ENCODE measurements at places on chromosomes 1 and 21.
A peak's percentile ranks its signal among the peaks of the same experiment; 100 is the strongest.

- DNase-seq = no peak
These were observed 146.0 kb downstream of the PLA2G4A start for GRCh38 chr1:186974774-186975181.

GRCh38 chr1:25947027-25947426 lies 40.8 kb upstream of the STMN1 start:
- DNase-seq = no peak

DNA sequence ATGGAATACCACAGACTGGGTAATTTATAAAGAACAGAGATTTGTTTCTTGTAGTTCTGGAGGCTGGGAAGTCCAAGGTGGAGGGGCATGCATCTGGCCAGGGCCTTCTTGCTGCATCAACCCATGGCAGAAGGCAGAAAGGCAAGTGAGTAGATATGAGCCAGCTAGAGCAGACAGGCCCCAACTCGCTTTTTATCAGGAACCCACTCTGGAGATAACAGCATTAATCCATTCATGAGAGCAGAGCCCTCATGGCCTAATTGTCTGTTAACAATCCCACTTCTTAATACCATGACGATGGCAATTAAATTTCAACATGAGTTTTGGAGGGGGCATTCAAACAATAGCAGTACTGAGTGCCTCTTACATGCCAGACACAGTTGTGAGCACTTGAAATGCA lies 87.2 kb upstream of the SOX13 start:
- no peak for DNase-seq

- no peak for DNase-seq
These were observed 198.9 kb downstream of the HS2ST1 start for GRCh38 chr1:87113313-87113712.

GRCh38 chr1:63255153-63255552 lies 67.2 kb upstream of the FOXD3 start:
- DNase-seq = no peak

DNA sequence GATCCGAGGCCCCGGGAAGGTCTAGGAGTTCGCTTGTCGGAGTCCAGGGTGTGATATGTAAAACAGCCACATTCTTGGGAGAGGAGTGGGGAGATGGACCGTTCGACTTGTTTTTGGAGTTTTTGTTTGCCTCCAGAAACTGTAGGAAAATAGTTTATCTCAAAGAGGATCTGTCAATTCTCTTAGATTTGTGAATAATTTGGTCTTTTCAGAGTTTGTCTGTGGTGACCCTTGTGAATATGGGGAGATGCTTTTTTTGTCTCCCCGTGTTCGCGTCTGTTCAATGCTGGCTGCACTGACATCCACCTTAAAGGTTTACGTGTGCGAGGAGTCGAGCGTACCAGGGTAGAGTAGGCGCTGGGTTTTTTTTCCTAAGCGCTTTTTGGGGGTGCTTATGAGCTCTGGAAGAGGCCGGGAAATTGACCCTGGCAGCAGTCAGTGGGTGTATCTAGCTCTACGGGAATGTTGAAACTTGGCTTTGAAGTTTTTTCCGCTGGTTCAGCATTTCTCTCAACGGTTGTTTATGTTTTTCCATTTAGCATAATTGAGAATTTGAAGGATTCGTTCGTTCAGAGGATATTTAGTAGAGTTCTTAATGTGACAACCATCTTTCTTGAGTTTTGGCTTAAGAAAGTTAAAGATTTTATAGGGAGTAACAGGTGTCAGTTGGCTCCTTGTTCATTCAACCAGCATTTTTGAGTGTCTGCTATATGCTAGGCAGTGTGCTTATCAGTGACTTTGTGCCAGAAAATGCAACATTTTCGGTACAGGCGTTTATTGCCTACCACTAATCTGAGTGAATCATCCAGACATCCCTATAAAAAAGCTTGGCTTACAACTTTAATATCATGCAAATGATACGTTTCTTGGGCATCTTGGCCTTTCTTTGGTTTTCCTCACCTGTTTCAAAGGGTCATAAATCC lies 1.2 kb downstream of the SZRD1 start:
- DNase-seq = no peak

GRCh38 chr1:178477373-178477772 lies 19.4 kb downstream of the CLEC20A start:
- DNase-seq = no peak

DNA sequence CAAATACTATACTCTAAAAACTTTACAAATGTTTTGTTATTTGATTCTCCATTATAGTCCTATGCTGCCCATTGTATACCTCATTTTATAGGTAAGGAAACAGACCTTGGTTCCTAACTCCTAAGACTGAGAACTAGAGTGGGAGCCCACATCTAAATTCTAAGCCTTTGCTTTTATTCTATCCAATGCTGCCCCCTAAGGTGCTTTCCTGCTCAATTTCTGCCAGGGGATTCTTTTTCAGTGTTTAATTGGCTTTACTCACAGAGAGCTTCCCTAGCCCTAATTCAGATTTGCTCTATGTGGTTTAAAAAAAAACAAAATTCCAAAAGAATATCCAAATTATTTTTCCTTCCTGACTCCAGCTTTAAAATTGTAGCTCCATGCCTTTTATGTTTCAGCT lies 64.5 kb downstream of the KIF14 start:
- no peak for DNase-seq

- DNase-seq = no peak
These were observed 122.3 kb downstream of the HMCN1 start for GRCh38 chr1:185856482-185856881.

DNA sequence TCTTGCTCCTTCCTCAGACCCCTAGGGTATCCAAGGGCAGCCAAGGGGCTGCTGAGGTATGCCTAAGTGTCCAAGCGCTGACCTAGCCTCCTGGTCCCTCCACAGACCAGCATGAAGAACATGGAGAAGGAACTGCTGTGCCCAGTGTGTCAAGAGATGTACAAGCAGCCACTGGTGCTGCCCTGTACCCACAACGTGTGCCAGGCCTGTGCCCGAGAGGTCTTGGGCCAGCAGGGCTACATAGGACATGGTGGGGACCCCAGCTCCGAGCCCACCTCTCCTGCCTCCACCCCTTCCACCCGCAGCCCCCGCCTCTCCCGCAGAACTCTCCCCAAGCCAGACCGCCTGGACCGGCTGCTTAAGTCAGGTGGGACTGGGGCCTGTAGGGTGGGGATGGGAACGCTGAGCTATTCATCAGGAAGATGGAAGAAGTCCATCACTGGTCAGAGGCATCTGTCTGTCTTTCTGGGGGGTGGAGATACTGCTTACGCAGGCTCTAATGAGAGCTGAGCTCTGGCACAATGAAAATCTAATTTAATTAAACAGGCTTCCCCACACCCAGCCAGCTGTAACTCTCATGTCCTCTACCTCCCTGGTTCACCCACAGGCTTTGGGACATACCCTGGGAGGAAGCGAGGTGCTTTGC lies 1.8 kb downstream of the TRIM46 start:
- no peak for DNase-seq

- DNase-seq = no peak
These were observed 4.1 kb downstream of the RUNX1 start for GRCh38 chr21:35044770-35045541.

- no peak for DNase-seq
These were observed 54.1 kb downstream of the LDLRAD2 start for GRCh38 chr1:21865943-21866706.

- DNase-seq = no peak
These were observed 17.4 kb downstream of the KIAA0319L start for GRCh38 chr1:35539824-35540261.

GRCh38 chr21:45436351-45437065 lies 31.5 kb downstream of the COL18A1 start:
- DNase-seq = no peak

DNA sequence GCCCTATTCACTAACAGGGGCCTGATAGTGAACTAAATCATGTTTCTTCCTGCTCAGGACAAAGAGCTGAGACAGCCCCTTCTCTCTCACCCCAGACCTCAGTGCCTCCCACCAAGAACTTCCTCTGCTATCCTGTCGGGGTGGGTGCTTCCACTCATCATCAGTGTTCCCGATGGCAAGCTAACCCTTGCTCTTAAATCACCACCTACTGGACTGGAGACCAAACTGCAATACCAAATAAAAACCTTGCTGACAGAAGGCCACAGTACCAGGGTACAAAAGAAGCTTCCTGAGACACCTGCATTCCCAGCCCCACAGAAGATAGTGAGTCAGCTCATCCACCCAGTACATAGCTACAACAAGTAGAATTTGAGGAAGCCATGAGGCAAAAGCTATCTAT lies 799.5 kb downstream of the LTN1 start:
- DNase-seq = no peak

GRCh38 chr1:107378426-107378825 lies 237.6 kb downstream of the NTNG1 start:
- no peak for DNase-seq

DNA sequence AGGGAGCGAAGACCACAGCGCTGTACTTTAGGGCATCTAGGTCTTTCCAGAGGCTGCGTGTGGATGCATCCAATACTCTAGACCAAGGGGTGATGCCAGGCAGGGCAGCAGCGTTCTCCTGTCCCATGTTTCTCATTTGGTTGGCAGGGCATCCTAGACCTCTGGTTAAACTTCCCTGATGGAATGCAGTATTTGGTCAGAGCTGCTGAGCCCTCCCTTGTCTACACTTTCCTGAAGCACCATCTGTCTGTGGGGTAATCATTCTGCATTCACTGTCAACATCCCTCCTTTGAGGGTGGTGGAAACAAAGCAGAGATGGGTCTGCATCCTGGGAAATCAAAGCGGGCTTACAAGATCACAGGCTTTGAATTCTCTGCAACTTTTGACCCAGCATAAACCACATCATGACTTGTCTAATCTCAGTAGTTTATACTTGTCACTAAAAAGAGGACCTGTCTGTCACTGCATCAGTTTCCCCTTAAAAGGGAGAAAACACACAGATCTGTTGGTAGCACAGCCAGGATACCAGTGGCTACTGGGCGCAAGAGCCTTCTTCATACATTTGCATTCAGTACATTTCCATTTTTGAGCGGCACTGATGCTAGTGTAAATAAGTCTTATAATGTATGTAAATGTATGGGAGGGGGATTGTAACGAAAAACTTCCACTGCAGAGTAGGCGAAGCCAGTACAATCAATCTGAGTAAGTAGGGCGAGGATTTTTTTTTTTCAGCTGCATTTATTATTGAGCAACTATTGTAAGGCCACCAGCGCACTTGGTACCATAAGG lies 106.3 kb downstream of the GALNT2 start:
- no peak for DNase-seq

- no peak for DNase-seq
These were observed 42.4 kb downstream of the PTPRC start for GRCh38 chr1:198681252-198681651.

DNA sequence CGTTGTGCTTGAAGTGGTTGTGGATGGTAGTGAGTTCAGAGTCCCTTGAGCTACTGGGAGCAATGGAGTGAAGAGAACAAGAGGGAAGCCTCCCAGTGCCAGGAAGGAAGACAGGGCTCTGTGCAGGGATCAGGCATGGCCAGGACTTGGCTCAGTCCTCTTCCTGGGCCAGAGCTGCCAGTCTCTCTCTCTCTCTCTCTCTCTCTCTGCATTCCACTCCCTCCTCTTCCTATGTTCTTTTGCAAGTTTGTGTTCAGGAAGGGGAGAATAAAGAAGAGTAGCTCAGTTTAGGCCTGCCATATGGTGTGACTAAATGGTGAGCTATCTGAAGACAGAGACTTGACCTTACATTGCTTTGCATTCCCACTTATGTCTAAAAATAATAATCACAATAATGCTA lies 20.5 kb upstream of the RPTN start:
- no peak for DNase-seq

- no peak for DNase-seq
These were observed 2.8 kb upstream of the PYGO2 start for GRCh38 chr1:154964359-154964758.

- no peak for DNase-seq
These were observed 20.6 kb downstream of the NPR1 start for GRCh38 chr1:153698923-153699714.

DNA sequence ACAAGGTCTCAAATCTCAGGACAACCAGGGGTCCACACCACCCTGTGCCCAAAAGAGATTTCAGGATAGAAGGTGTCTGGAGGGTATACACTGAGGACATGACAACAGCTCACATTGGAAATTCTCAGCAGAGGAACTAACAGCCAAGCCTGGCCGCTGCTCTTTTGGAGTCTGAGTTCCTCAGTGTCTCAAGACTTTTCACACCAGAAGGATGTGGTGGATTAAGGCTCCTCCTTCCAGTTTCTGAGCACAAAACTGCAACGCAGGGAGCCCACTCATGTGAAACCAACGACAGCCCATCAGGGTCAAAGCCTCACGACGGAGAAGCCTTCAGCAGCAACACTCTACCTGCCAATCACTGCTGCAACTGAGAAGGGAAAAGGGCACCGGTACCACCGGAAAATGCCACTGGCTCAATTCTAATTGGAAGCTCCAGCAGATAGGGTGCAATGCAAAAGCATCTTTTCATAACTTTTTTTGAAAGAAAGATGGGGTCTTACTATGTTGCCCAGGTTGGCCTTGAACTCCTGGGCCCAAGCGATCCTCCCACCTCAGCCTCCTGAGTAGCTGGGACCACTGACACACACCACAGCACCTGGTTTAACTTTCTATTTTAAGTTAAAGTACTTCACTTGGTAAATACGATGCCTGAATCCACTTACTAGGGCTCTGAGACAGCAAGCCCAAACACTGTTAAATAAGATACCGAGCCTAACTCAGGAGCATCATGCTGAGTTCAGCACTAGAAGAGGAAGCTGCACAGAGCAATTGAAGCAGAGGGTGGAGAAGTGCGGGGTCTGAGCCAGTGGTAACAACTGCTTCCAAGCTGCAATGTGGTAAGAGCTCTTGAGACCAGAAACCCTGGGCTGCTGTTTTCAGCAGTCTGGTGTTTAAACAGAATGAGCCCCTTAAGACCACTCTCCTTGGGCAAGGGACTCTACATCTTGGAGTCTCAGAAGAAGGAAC lies 7.8 kb downstream of the CAPZB start:
- DNase-seq = peak; percentile 63

GRCh38 chr1:107617456-107617855 lies 347.5 kb downstream of the VAV3 start:
- no peak for DNase-seq

- DNase-seq = no peak
These were observed 44.4 kb upstream of the RABGAP1L start for GRCh38 chr1:174114788-174115448.

DNA sequence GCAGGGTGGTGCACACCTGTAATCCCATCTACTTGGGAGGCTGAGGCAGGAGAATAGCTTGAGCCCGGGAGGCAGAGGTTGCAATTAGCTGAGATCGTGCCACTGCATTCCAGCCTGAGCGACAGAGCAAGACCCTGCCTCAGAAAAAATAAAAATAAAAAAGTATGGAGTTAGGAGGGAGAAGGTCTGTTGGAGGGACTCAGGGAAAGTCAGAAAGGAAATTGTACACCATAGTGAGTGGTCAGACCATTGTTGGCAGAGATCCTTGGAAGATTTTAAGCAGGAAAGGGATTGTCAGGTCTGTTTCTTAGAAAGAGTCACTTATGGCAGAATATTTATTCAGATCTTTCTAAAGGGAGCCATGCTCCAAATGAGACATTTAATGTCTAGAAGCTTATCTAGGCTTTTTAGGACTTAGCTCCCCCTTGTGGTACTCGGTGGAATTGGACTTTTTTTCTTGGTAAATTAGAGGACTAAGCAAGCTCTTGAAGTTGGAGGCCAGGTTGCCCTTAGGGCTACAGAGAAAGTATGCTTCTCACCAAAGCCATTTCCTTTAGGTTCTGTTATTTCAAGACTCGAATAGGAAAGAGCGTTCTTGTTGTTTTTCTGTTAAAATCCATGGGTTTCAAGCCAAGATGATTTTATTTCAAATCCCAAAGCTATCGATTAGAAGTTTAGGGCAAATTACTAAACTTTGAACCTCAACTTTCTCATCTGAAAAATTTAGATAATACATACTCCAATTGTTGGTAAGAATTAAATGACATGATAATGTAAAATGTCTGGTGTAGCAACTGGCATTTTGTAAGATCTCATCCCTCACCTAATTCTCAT lies 16.5 kb downstream of the MIA3 start:
- no peak for DNase-seq
